IPS DF 6.9 (cell line): ENCODE measurements at places on chromosomes 11 and 22.

DNA sequence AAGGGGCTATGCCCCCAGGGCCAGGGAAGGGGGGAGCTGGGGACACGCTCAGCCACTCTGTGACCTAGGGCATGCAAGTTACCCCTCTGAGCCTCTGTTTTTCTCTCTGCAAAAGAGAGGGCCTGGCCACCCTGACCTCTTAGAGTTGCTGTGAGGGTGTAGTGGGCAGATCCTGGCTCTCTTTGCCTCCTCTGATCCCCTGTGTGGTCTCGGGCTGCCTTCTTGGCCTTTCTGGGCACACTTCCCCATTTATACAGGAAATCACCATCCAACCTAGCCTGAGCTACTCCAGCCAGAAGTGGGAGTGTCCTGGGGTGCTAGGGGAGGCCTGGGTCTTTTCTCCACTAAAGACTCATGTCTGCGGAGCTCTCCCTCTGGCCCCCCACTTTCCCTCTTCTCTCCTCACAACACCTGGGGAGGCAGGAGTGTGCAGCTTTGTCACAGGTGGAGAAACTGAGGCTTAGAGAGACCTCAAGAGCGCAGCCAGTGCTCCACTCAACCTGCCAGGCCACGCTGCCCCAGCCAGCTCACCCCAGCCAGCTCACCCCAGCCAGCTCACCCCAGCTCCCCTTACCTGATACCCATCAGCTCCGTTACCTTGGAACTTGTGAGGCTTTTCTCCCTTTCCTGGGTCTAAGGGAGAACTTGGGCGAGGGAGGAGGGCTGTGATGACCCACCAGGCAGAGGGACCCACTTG is 1.4 kb downstream of the AIFM3 start:
- no peak for DNase-seq

GRCh38 chr22:49088801-49089791 is 738.6 kb downstream of the BRD1 start:
- no peak for DNase-seq

DNA sequence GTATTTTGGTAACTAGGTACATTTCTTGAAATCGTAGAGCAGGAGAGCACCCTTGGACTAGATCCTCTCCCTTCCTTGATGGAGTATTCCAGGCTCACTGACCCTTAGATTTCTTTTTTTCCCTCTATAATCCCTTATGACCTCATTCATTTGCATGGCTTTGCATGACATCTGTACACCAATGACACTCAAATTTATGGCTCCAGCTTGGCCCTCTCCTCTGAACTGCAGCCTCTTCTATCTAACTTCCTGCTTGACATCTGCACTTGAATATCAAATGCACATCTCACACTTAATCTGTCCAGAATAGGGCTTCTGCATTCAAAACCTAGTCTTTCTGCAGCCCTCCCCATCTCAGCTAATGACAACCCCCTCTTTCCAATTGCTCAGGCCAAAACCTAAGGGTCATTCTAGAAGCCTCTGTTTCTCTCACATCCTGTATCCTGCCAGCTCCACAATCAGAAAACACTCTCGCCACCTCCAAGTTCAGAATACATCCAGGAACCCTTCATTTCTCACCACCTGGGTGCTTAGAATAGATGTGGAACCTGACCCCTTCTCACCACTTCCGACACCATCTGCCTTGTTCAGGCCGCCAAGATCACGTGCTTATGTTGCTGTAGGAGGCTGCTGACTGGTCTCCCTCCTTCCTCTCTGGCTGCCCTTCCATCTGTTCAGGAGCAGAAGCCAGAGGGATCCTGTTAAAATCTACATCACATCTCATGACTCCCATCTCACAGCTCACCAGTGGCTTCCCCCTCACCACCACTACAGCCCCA is 138.9 kb upstream of the MTNR1B start:
- no peak for DNase-seq

- DNase-seq: no peak
These were observed 14.4 kb downstream of the NAALAD2 start for GRCh38 chr11:90148900-90149299.

GRCh38 chr11:102476812-102477211 is 24.2 kb upstream of the TMEM123 start:
- DNase-seq: no peak

DNA sequence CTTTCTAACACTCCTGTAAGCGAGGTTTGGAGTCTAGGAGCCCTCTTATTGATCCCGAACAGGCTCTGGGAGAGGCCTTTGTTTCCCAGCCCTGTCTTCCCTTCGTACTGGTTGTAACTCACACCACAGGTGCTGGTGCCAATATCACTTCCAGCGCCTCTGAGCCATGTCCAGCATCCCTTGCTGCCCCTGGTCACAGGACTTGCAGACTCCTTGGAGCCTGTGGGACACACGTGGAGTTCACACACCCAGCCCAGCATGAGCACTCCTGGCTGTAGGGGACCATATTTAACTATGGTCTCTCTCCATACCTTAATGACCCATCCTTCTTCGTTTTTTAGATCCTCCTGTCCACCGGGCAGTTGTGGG is 2.2 kb downstream of the ZBTB16 start:
- no peak for DNase-seq
